M059J (cell line): ENCODE measurements at places on chromosomes 1 and 21. TPM values are rescaled to one million over a fixed set of nuclear protein-coding genes. Genes with fewer than 3 reads are reported as not detected.

The EDARADD gene
- 0.05 and 1.2 TPM in 2 replicates for total RNA-seq

The GPR37L1 gene
- total RNA-seq = not detected in 2 replicates

The PRR9 gene
- total RNA-seq = not detected in 2 replicates

The FCRLB gene
- 2.7 and 3.2 TPM in 2 replicates for total RNA-seq

The CFAP57 gene
- 0.67 TPM in 1 of 2 replicates, not detected in the other for total RNA-seq

The HJV gene
- total RNA-seq = not detected in 2 replicates

The ANGPTL3 gene
- total RNA-seq = not detected in 2 replicates

The NR1I3 gene
- total RNA-seq = not detected in 2 replicates

The KRTAP19-3 gene
- not detected in 2 replicates for total RNA-seq

The UBAP2L gene
- 77.8 and 101 TPM in 2 replicates for total RNA-seq

The VWA5B1 gene
- not detected in 2 replicates for total RNA-seq

The DMRTA2 gene
- 0.32 and 1.4 TPM in 2 replicates for total RNA-seq

The VANGL2 gene
- 0.27 and 0.34 TPM in 2 replicates for total RNA-seq

The CDA gene
- total RNA-seq = 1.1 and 2.1 TPM in 2 replicates
